ENCODE measurements at places on chromosomes 1 and 21.
A peak's percentile ranks its signal among the peaks of the same experiment; 100 is the strongest.

DNA sequence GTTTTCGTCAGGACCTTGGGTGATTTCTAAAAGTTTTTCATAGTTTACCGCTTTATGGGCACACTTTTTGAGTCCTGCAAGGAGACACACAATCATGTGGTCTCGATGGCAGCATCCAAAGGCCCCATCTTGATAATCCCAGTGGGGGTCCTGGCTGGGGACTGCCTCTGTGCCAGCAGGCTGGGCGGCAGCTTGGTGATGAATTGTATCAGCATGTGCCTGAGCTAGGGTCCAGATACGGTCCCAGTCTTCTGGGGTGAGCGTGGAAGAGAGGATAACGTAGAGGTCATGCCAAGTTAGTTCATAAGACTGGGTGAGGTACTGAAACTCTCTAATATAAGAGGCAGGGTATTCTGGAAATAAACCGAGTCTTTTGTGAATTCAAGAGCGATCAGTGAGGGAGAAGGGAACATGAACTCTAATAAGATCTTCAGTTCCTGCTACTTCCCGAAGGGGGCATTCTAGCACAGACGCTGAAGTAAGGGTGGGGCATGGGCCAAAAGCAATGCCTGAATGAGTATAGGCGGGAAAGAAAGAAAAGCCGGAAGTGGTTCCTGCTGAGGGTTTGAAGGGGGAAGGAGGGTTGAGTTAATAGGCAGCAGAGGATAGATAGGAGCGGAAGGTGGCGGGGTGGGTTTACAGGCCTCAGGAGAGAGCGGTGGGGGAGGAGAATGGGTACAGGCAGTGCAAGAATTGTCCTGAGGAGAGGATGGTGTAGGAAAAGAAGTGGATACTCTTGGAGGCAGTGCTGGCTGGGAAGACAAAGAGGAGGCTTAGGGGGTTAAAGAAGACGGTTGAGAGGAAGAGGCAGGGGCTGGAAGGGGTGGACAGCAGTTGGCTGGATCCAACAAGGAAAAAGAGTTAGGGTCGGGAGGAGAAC, 1.6 kb downstream of the ERVH48-1 start:
- peak; percentile 94 for DNase-seq

GRCh38 chr1:232863544-232864275, 58.5 kb downstream of the MAP10 start:
- no peak for DNase-seq

- DNase-seq, result no peak
Measured at GRCh38 chr1:228297822-228298221, 90.0 kb downstream of the OBSCN start.

DNA sequence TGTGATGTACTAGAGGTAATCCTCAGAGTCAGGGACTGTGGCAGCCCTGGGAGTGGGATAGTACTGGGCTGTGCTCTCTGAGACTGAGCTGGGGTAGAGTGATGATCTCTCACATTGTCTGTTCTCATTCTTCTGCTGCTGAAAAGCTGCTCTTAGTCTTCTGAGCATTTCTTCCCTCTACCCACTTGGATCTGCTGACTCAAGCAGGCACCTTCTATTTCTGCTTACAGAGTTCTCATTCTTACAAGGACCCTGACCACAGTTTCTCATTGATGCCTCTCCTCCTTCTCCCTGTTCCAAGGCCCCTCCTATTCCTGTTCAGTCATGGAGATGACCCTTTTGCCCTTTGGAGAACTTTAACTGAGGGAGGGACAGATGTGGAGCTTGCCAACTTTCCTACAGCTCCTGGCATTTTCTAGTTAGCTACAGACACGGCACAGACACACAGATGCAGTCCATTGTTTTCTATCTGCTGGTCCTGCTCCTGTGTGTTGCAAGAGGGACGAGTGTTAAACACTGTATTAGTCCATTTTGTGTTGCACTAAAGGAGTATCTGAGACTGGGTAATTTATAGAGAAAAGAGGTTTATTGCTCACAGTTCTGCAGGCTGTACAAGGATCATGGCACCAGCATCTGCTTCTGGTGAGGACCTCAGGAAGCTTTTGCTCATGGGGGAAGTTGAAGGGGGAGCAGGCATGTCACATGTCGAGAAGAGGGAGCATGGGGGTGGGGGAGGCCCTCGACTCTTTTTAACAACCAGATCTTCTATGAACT, 12.3 kb downstream of the MAPKAPK2 start:
- no peak for DNase-seq

DNA sequence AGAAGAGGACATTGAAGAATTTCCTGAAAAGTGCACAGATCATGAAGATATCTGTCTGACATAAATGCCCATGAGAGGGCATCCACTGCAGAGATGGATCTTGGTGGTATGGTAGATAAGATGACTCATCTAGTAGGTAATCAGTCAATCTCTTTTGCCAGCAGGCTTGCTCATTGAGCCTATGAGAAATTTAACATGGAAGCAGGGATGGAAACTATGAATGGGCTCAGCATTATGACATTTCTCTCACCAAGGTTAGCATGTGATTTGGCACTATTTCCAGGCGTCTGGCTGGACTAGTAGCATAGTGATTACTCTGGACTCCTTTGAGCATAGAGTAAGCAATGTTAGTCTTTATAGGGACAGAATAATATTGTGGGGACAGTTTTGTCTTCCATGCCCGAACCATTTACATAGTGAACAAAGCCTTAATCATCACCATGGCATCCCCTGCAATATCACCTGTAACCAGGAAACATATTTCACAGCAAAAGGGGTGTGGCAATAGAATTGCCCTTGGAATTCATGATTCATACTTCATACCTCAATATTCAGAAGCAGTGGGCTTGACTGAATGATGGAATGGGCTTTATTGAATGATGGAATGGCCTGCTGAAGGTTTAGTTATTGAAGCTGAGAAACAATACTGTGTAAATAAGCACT, 7.3 kb downstream of the OR2C3 start:
- DNase-seq, result no peak

DNA sequence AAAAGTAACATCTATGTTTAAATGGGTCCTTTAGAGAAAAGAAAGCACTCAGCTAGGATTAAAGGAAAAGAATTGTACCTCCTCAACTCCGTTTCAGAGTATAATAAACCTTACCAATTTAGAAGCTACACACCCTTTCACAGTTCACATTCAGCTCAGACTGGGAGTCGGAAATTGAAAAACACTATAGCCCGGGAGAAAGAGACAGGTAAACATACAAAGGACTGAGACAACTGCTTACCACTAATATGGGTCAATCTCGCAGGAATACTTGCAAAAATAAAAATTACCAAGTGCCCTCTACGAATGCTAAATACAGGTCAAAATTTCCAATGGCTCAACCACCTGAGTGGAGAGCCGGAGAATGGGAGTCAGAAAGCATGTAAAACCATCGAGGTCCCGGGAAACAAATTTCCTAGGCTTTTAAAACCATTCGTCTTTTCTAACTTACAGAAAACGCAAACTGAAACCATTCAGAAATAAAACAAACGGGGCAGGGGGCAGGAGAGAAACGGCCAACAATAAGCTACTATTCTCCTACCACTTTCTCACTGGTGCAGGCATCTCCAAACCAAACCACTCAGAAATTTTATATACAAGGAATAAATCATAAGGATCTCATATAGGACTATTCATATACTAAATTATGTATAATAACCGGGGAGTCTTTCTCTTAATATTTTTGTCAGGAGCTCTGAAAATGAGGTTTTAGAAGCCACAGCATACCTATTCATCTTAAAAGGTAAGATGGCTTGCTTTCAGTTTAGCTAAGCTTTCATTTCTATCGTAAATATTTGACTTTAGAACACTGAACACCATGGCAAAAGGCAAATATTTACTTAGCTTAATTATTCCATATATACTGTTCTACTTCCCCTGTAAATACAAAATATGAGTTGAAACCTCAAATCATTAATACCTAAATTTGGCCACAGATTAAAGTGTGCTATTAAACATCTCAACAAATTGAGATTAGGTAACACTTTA, 136.5 kb downstream of the RERE start:
- no peak for DNase-seq

GRCh38 chr21:21921410-21922232, 923.4 kb downstream of the NCAM2 start:
- no peak for DNase-seq

- peak; percentile 1 for DNase-seq
Measured at GRCh38 chr1:61523893-61524605, 200.9 kb downstream of the TM2D1 start.

DNA sequence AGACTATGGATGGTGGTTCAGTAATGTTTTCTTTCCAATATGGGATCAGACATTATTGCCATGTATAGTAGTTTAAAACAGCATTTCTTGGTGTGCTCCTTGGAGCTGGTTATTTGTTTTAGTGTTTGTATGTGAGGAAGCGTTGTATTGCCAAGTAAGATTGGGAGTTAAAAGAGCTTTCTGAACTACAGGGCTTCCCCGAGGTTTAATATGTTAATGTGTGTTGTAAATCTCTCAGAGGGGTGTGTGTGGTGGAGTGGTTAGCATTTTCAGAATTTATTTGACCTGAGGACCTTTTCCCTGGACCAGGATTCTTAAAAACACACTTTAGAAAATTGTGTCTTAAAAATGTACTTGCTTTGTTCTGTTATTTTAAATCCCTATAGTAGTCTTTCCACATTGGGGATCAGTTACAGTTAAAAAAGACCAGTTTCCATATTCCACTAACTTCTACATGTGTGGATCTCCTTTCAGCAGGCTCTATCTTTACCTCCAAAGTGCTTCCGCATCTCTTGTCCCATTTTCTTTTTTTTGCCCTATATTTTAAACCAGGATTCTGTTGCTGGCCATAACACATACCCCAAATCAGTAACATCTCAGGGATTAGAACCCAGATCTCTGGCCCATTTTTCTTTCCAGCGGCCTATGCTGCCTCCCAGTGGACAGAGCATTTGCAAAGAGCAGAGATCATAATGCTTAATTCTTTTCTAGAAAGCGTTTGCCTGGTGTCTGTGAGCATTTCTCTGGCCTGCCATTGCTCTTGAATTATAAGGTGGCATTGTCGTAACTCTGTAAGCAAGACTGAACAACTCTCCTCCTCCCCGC, 58.6 kb downstream of the PBX1 start:
- peak; percentile 45 for DNase-seq

DNA sequence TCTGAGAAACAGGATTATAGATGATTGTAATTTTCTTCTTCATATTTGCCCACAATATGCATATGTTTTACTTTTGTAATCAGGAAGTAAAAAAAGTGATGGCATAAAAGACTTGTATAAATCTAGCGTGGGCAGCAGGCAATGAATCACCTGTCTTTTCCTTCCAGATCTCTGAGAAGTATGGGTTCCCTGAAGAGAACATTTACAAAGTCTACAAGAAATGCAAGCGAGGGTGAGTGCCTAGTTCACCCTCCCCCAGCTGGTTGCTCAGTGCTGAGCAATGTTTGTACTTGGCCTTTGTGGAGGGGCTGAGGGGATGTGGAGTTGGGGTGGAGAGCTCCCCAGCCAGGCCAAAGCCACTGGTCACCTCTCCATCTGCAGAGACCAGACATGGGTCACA, 30.7 kb downstream of the GRHL3 start:
- no peak for DNase-seq

GRCh38 chr1:226934483-226935237, 5.4 kb upstream of the COQ8A start:
- DNase-seq, result no peak

DNA sequence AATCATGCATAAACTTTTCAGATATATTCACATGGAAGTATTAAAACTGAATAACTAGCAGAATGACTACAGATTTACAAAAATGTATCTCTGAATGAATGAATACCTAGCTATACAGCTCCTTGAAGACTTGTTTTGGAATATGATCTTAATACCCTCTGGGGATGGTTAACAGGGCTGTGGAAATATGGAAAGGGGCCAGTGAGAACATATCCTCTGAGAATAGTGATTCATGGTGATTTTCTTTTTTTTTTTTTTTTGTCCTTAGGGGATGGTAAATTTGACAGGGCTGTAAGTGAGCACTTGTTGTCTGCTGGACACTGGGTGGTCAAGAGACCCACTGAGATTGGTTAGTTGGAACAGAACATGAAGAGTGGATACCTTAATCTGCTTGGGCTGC, 80.7 kb upstream of the HP1BP3 start:
- DNase-seq, result no peak

GRCh38 chr1:35935442-35936388, 4.8 kb downstream of the AGO3 start:
- no peak for DNase-seq

DNA sequence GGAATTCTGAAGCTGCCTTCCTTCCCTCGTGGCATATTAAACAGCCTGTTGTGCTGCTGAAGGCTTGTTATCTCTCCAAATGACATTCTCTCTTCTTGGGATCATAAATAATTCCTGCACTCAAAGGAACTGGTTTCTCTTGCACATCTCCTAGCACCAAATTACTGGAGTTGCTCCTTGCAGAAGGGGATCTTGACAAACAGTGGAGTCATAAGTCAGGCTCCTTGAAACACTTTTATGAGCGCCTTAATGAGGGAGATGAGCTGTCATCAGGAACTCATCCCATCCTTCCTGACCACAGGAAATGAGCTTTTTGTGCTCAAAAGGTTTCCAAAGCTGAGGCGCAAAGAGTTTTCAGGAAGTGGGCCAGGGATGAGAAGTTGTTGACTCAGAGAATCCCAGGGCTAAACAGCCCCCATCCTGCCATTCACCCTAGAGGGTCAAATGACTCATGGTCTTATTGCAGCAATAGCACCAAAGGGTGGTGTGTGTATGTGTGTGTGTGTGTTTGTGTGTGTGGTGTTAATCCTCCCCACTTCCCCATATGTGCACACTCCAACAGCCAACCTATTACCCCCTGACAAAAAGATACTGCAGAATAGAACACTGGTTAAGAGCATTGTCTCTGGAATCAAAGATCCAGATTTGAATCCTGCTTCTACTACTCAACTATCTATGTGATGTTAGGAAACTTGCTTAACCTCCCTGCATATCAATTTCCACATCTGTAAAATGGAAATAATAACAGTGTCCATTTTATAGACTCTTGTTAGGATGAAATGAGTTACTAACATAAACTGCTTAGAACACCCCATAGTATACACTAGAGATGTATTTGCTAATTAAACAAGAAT, 2.8 kb upstream of the PHC2 start:
- DNase-seq, result no peak

- DNase-seq, result no peak
Measured at GRCh38 chr1:17653276-17653675, 101.9 kb upstream of the ACTL8 start.

DNA sequence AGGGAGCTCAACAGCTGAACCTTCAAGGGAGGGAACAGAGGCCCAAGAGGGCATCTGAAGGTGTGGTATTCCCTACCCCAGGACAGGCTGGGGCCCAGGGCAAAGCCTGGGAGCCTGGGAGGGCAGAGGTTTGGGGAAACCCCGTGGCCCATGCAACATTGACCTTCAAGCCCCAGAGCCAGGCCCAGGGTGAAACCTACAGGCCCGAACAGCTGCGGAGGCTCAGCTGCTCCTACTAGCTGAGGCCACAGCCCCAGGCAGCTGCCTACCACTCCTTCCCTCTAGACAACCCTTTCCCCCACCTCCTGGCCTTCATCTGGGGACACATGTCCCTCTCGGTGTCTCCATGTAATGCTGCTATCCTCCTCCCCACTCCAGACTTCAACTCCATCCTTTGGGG, 3.2 kb downstream of the LAD1 start:
- no peak for DNase-seq

- peak; percentile 70 for DNase-seq
Measured at GRCh38 chr1:48572646-48573258, 100.7 kb upstream of the SPATA6 start.

- DNase-seq, result no peak
Measured at GRCh38 chr21:27320868-27321267, 354.0 kb upstream of the ADAMTS5 start.

GRCh38 chr1:38500352-38500751, 359.2 kb downstream of the RRAGC start:
- DNase-seq, result no peak
